ENCODE measurements at places on chromosomes 12 and 14.

DNA sequence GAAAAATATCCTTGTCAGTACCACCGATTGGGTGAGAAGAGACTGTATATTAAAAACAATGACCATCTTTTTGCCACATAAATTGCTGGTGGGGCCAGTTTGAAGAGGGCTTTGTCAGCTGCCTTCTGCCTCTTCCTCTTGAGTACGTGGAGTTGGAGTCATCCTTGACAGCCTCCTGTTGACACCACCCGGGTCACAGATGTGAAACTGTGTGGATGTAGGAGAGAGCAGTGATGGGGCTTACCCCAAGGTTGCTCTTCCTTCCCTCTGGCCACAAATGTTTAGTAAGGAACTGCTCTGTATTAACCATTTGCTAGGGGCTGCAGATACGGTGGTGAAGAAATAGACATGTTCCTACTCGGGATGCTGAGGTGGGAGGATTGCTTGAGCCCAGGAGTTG is 12.2 kb downstream of the PTPN11 start:
- DNase-seq: no peak

DNA sequence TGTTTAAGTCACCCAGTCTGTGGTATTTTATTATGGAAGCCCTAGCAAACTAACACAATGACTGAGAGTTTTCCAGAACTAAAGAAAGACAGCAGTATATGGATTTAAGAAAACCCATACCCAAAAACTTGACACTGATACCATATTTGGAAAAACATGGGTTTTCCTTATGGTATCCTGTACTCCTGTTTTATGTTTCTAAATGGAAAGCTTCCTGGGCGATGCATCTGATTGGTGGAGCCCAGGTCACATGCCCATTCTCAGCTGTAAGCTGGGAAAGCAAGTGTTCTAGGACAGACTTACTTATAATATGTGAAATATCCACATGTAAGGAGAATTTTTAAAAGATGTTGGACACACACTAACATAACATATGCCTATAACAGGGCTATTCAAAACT is 4.5 kb upstream of the RNASE4 start:
- DNase-seq: no peak

- DNase-seq: no peak
Measured at GRCh38 chr12:84218406-84218805, 694.2 kb downstream of the SLC6A15 start.

GRCh38 chr12:26185532-26186320 is 9.6 kb upstream of the SSPN start:
- DNase-seq: no peak
